Activated naive CD8-positive, alpha-beta T cell treated with anti-CD3 and anti-CD28 coated beads for 36 hours (primary cell): ENCODE measurements at places on chromosomes 3 and 15.

- no peak for DNase-seq
Measured at GRCh38 chr3:294096-294495, 97.5 kb downstream of the CHL1 start.

- no peak for DNase-seq
Measured at GRCh38 chr3:44418549-44418948, 58.9 kb downstream of the ZNF445 start.

GRCh38 chr3:61192222-61192621 is 59.0 kb downstream of the FHIT start:
- DNase-seq: no peak

GRCh38 chr15:72231833-72232478 is 966 bp upstream of the PKM start:
- DNase-seq: peak; percentile 45

- DNase-seq: no peak
Measured at GRCh38 chr3:10808130-10808735, 7.8 kb upstream of the SLC6A11 start.

DNA sequence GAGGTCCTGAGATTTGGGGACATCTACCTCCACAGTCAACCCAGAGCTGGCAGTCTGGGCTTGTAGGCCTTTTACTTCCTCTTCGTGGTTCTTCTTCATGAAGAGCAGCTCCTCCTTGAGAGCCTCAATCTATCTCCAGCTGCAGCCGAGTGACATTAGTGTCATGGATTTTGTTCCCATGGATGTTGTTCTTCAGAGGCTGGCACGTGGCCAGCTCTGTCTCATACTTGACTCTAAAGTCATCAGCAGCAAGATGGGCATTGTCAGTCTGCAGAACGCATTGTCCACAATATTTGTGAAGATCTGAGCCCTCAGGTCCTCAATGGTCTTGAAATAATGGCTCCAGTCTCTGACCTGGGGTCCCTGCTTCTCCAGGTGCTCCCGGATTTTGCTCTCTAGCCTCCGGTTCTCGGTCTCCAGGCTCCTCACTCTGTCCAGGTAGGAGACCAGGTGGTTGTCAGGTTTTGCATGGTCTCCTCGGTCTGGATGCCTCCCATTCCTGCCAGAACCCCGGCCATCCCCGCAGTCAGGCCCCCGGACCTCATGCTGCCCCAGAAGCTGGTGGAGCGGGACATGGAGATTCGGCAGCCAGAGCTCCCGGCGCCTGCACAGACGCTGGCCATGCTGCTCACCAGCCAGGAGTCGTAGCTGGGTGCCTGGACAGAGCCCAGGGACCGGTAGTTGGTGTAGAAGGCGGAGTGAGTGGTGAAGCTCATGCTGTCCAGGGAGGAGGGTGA is 3.4 kb upstream of the CCNL1 start:
- DNase-seq: no peak

DNA sequence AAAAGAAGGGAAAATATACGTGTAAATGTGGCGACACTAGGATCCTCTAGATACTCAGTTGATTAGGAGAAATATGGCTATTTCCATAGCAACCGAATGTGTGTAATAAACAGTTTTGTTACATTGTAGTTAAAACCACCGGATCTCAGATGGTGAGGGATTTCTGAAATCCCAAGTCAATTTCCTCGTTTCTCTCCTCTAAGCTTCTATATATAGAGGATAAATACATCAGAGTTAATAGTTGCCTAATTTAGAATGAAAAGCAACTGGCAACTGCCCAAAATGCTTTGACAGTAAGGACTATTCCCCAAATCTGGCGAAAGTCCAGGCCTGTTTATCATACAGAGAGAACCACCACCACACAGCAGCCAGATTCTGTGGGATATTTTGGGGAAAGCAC is 112.6 kb downstream of the GABRB3 start:
- no peak for DNase-seq

DNA sequence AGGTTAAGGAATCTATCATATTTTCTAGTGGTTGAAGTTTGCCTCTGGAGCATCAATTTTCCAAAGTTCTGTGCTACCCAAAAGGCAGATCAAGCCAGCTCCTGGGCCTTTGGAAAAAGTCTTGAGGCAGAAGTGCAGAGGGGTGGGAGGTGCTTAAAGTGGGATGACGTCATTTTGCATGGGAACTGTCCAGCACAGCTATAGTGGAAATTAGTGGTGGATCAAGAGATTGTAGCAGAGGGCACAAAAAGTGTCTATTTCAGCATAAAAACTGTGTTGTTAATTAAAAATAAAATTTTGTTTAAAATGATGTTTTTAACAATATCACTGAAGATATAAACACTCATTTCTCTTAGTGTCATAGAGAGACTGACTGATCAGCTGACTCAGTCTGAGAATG is 221.9 kb downstream of the LRRN1 start:
- no peak for DNase-seq

DNA sequence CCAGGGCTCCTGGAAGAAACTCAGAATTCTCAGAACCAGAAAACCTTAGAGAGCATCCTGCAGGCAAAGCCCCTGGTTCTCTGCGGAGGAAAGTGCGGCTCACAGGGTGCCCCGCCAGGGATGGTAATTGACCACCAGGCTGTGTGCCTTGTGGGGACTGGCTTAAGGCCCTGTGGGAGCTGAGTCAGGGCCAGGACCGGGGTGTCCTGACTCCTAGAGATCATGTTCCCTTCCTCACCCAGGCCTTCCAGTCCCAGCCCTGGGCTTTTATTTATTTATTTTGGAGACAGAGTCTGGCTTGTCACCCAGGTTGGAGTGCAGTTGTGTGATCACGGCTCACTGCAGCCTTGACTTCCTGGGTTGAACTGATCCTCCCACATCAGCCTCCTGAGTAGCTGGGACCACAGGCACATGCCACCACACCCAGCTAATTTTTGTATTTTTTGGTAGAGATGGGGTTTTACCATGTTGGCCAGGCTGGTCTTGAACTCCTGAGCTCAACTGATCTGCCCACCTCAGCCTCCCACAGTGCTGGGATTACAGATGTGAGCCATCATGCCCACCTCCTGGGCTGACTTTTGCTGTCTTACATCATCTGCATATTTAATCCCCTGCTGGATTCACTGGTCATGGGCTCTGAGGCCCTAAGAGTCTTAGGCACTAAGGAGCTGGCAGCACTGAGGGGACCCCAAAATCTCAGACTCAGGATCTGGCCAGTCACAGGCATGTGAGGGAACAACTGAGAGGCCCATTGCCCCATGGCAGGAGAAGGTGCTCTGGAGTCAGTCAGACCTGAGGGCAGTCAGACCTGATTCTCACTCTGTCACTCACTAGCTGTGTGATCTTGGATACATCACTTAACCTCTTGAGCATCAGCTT is 20.4 kb upstream of the LAMP3 start:
- no peak for DNase-seq

DNA sequence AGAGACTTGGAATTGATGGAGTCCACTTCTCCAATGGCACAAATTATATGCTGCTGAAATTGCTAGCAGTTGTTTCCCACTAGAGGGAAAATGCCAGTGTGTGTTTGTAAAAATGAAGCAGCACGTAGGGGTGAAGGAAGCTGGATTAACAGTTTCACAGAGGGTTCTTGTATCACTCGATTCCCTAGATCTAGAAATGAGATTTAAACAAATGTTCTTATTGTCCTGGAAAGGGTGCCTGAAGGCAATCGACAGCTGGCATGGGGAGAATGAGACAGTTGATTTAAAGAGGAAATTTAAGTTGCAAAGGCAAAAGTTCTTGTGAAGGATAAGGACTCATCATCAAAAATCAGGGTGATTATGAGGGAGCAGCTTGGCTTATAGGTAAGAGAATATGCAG is 234.8 kb upstream of the ARPP21 start:
- DNase-seq: no peak

DNA sequence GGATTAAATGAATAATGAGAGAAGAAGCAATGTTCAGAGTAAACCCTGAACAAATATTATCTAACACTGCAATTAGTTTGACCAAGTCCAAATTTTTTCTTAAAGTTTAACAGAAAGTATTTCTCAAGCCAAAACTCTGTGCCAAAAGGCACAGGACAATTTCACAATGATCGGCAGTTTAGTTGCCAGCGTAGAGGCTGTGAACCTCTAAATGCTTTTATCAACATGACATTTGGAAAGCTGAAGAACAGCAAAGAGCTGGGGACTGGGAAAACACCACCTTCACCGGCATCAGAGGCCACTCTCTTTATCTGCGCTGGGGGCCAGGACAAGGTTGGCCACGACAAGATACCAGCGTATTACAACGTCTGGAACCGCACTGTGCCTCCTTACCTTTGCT is 125.6 kb downstream of the ADAMTS17 start:
- DNase-seq: no peak

- DNase-seq: no peak
Measured at GRCh38 chr3:46456118-46456517, 8.6 kb downstream of the LTF start.
